ENCODE measurements at places on chromosomes 12 and 14. TPM values are rescaled to one million over a fixed set of nuclear protein-coding genes. Genes with fewer than 3 reads are reported as not detected.

GRCh38 chr14:101540481-101541462, 20.5 kb upstream of the DIO3 start:
- DNase-seq, result no peak
- H3K36me3 ChIP-seq, result no peaks in the 10 kb centered on the region
- H3K4me1 ChIP-seq, result no peaks in the 10 kb centered on the region
- no peaks in the 10 kb centered on the region for H3K27me3 ChIP-seq
- no peak overlapping the region for H3K4me3 ChIP-seq
- no peak overlapping the region for H3K27ac ChIP-seq

GRCh38 chr14:91996948-91997371, 42.9 kb downstream of the TRIP11 start:
- H3K36me3 ChIP-seq, result peaks cover 9% of the 10 kb centered on the region
- peak; percentile 57 for DNase-seq
- peak overlapping the region; percentile 37 for H3K27ac ChIP-seq
- H3K4me1 ChIP-seq, result peaks cover 9% of the 10 kb centered on the region

GRCh38 chr14:61101803-61102548, 120.9 kb downstream of the SLC38A6 start:
- no peaks in the 10 kb centered on the region for H3K36me3 ChIP-seq
- no peak overlapping the region for H3K4me3 ChIP-seq
- H3K27me3 ChIP-seq, result no peaks in the 10 kb centered on the region

- H3K36me3 ChIP-seq, result no peaks in the 10 kb centered on the region
- peak overlapping the region; percentile 33 for H3K4me3 ChIP-seq
- H3K4me1 ChIP-seq, result peaks cover 66% of the 10 kb centered on the region
- no peaks in the 10 kb centered on the region for H3K27me3 ChIP-seq
- peak overlapping the region; percentile 96 for H3K27ac ChIP-seq
- DNase-seq, result peak; percentile 98
These were observed 108.3 kb downstream of the CRADD start for GRCh38 chr12:93785249-93786010.

DNA sequence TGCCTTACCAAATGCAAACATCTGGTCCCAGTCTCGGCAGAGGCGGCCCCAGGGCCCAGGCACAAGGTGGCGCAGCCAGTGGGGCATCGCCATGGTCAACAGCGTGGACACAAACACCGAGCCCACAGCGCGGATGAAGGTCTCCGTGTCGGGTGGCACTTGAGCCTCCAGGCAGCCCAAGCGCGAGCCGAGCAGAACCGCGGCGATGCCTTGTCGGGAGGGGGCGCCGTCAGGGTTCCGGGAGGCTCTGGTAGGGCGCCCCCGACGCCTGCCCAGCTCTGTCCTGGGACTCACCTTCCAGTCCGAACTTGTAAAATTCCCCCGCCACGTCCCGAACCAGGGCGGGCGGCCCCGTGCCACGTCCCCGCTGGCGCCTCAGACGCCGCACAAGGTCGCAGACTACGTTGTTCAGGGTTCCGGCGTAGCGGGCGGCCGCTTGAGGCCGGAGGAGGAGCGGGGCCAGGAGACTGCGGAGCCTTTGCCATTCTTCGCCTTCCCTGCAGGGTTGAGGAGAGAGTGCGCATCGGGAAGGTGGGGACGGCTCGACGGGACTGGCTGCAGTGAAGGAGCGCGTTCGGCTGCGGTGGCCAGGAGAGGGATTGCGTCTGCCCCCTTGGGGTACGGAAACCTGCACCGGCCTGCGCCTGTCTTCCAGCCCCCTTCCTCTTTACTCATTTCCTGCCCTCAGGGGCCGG, 1.7 kb downstream of the CYP27B1 start:
- H3K4me1 ChIP-seq, result peaks cover 37% of the 10 kb centered on the region
- peaks cover 12% of the 10 kb centered on the region for H3K36me3 ChIP-seq
- H3K4me3 ChIP-seq, result peak overlapping the region; percentile 79
- DNase-seq, result peak; percentile 55
- H3K27ac ChIP-seq, result 0 out of 2 replicates have a peak overlapping the region, but pooled peaks have one; percentile 5
- no peaks in the 10 kb centered on the region for H3K27me3 ChIP-seq

- H3K27me3 ChIP-seq, result peaks cover 10% of the 10 kb centered on the region
- no peak for DNase-seq
- H3K27ac ChIP-seq, result no peak overlapping the region
- no peaks in the 10 kb centered on the region for H3K36me3 ChIP-seq
These were observed 138.5 kb downstream of the DICER1 start for GRCh38 chr14:95018821-95019220.

DNA sequence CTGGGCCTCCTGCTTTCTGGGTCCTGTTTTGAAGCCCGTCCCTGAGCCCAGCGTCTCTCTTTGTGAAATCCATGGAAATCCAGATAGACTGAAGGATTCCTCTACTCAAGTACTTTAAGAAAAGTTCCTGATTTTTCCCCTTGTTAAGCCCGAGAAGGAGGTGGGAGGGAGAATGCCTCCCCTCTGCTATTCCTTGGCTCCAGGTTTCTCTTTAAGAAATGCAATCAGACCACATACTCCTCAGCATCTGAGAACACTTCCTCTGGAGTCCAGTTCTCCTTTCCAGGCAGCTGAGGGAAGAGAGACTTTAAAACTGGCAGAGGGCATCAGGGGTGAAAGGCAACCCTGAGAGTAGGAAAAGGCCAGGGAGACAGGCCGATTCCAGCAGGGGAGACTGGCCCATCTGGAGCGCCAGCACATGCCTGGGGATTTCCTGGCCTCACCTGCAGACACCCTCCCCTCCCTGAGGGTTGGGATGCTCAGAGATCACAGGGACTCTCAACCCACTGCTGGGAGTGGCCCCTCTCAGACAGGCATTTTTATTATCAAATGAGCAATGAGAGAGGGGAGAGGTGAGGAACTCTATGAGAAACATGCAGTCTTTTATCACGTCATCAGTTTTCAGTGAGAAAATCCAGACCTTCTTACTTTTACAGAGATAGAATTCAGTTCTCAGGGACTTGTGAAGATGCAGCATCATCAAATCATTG, 2.0 kb upstream of the EMP1 start:
- no peaks in the 10 kb centered on the region for H3K27me3 ChIP-seq
- no peak overlapping the region for H3K4me3 ChIP-seq
- DNase-seq, result peak; percentile 60

- H3K36me3 ChIP-seq, result peaks cover 8% of the 10 kb centered on the region
- no peak for DNase-seq
- H3K4me3 ChIP-seq, result no peak overlapping the region
- H3K4me1 ChIP-seq, result peaks cover 25% of the 10 kb centered on the region
- no peaks in the 10 kb centered on the region for H3K27me3 ChIP-seq
- H3K27ac ChIP-seq, result no peak overlapping the region
These were observed 56.3 kb downstream of the NUAK1 start for GRCh38 chr12:106082216-106083175.

DNA sequence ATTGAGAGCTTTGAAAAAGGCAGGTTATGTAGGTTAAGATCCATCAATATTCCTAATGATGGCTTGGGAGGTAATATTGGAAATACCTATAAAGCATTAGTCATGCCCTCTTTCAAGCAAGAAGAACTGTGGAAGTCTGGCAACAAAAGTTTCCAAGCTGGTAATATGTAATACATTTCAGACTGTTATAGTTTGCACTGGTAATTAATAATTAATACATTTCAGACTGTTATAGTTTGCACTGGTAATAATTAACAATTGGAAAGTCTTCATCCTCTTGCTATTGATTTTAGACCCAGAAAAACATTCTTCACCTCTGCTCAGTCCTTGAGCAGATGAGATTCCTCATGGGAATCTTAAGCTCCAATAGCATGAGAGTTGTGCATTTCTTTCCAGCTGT, 29.0 kb upstream of the WDR89 start:
- no peak overlapping the region for H3K4me3 ChIP-seq
- no peaks in the 10 kb centered on the region for H3K27me3 ChIP-seq
- DNase-seq, result no peak

- H3K27ac ChIP-seq, result no peak overlapping the region
- H3K36me3 ChIP-seq, result no peaks in the 10 kb centered on the region
- no peaks in the 10 kb centered on the region for H3K27me3 ChIP-seq
- H3K4me1 ChIP-seq, result no peaks in the 10 kb centered on the region
These were observed 16.7 kb downstream of the ARG2 start for GRCh38 chr14:67636361-67636919.

DNA sequence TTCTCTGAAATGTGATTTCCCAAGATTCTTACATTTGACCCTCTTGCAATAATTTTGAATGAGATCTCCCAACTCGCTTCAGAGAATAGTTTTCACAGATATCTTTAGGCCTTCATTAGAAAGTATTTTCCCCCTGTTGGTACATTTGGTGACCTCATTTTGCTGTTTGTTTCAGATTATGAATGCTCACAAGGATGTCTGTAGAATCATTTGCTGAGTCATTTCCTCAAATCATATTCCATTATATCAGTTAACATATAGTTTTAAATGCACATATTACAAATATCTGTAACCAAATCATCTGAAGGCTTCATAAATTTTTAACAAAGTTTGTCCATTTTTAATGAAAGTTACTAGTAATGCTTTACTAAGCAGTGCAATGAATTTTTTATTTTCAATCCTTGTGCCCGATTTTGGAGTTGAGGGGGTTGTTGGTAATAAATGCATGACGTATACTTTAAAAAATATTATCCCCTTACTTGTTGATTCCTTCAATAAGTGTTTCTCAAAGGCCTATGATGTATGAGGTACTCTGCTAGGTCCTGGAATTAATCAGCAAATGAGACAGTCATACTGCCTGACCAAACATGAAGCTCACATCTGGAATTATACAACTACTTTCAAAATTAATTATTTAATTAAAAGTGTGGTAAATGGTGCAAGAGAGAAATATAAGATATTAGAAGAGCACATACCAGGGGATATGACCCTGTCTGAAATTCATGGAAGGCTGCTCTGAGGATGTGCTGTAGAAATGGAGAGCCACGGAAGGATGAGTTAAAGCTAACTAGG, 126.9 kb upstream of the RAP1B start:
- H3K27me3 ChIP-seq, result no peaks in the 10 kb centered on the region
- DNase-seq, result peak; percentile 55
- H3K4me3 ChIP-seq, result no peak overlapping the region
- H3K4me1 ChIP-seq, result peaks cover 24% of the 10 kb centered on the region
- H3K27ac ChIP-seq, result peak overlapping the region; percentile 46
- H3K36me3 ChIP-seq, result no peaks in the 10 kb centered on the region

GRCh38 chr12:2231011-2231595, 178.3 kb downstream of the CACNA1C start:
- no peak overlapping the region for H3K4me3 ChIP-seq

- peaks cover 74% of the 10 kb centered on the region for H3K36me3 ChIP-seq
- H3K27ac ChIP-seq, result no peak overlapping the region
These were observed 38.2 kb downstream of the ZFC3H1 start for GRCh38 chr12:71625476-71625875.

DNA sequence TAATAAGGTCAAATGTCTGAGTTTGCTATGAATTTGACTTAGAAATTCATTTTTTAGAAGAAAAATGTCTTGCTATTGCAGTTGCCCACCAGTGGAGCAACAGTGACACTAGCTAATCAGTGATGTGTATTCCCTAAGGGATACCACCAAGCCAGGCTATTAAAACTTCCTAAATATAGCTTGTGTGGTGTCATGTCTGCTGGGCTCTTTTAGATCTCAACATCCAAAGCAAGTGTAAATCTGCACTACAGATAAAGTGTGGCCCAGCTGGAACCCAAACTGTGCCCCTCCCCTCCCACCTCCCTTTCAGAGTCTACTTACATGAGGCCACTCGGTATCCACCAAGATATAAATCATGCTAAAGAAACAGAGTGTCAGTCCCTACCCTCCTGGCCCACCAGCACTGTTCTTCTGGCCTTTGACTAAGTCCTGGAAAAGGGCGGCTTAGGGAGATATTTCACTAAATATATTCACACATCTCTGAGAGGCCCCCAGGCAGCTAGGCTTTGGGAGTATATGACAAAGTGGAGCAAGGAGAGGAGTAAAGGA, 53.8 kb downstream of the SLC35F4 start:
- H3K27me3 ChIP-seq, result peaks cover 30% of the 10 kb centered on the region
- DNase-seq, result no peak
- H3K36me3 ChIP-seq, result no peaks in the 10 kb centered on the region
- no peak overlapping the region for H3K4me3 ChIP-seq
- 0 out of 2 replicates have a peak, but pooled peaks cover 4% of the 10 kb centered on the region for H3K4me1 ChIP-seq

DNA sequence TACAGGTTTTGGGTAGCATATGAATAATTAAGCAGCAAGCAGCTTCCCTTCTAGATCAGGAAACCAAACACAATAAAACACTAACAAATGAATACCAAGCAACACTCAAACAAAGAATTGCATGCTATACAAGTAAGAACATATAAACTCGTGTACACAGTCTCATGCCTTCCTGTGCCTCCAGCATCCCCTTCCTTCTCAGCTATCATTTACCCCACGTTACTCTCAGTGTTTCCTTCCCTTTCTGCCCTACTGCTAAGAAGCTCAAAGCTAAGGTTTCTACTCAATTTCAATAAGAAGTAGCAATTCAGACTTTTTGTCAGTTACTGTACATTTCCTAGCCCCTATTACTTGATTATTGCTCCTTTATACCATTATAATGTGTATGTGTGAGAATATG, 81.0 kb downstream of the DUSP16 start:
- no peaks in the 10 kb centered on the region for H3K36me3 ChIP-seq
- H3K4me1 ChIP-seq, result peaks cover 1% of the 10 kb centered on the region
- H3K27me3 ChIP-seq, result no peaks in the 10 kb centered on the region
- H3K27ac ChIP-seq, result no peak overlapping the region
- H3K4me3 ChIP-seq, result no peak overlapping the region

- no peaks in the 10 kb centered on the region for H3K36me3 ChIP-seq
- H3K4me3 ChIP-seq, result no peak overlapping the region
- DNase-seq, result no peak
- peaks cover 9% of the 10 kb centered on the region for H3K4me1 ChIP-seq
These were observed 3.5 kb downstream of the TAC3 start for GRCh38 chr12:57012600-57013465.

GRCh38 chr12:2641207-2641606, 153.6 kb upstream of the FKBP4 start:
- H3K4me1 ChIP-seq, result peaks cover 12% of the 10 kb centered on the region
- peaks cover 28% of the 10 kb centered on the region for H3K27me3 ChIP-seq
- no peak overlapping the region for H3K27ac ChIP-seq
- H3K4me3 ChIP-seq, result no peak overlapping the region
- H3K36me3 ChIP-seq, result no peaks in the 10 kb centered on the region

DNA sequence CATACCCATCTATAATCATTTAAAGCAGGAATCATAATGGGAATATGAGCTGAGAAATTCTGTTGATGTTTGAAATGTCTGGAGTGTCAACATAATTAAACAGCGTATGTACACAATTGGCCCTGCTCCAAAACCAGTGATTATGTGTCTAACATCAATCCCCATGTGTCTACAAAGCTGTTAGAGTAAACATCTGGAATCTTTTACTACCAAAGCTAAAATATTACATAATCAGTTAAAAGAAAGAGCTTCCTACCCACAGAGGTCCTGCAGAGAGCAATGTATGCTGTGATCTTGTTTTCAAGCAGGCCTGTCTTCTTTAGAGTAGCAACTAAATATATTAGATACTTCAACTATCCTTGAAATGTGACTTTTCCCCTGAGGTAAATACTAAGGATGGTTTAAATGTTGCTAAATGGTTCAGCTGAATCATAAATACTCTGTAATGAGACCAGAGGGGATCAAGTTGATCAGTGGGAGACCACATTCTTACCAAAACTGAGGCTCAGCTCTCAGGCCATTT, 74.3 kb downstream of the RASSF8 start:
- H3K27me3 ChIP-seq, result no peaks in the 10 kb centered on the region
- no peaks in the 10 kb centered on the region for H3K36me3 ChIP-seq
- peaks cover 37% of the 10 kb centered on the region for H3K4me1 ChIP-seq
- DNase-seq, result peak; percentile 49
- H3K27ac ChIP-seq, result peak overlapping the region; percentile 28

Gene GRIN2B
- not detected for total RNA-seq

Gene JDP2
- total RNA-seq, result 8.2 TPM

Gene CBLN3
- total RNA-seq, result 3.4 TPM

Gene FMNL3
- 6.2 TPM for total RNA-seq

Gene FGD4
- total RNA-seq, result 3.9 TPM
